ENCODE measurements at places on chromosomes 13 and 19. TPM values are rescaled to one million over a fixed set of nuclear protein-coding genes. Genes with fewer than 3 reads are reported as not detected.

DNA sequence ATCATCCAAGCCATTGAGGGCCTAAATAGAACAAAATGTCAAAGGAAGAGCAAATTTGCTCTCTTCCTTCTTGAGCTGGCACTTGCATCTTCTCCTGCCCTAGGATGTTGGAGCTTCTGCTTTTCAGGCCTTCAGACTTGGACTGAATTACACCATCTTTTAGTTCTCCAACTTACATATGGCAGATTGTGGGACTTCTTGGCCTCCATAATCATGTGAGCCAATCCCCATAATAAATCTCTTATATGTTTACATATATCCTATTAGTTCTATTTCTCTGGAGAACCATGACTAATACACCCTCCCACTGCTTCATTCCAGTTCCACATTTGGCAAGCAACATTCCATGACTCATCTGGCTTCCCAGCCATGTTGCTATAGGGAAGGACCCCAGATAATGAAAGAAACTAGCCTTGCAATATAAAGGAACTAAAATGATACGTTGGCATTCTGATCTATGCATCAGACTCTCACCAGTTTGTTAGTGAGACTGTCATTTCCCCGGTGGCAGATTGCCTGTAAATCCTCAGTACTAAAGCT is 11.0 kb upstream of the ACOD1 start:
- H3K4me3 ChIP-seq: no peak overlapping the region
- H3K4me1 ChIP-seq: no peaks in the 10 kb centered on the region
- no peak for DNase-seq
- H3K36me3 ChIP-seq: no peaks in the 10 kb centered on the region
- no peaks in the 10 kb centered on the region for H3K27me3 ChIP-seq

DNA sequence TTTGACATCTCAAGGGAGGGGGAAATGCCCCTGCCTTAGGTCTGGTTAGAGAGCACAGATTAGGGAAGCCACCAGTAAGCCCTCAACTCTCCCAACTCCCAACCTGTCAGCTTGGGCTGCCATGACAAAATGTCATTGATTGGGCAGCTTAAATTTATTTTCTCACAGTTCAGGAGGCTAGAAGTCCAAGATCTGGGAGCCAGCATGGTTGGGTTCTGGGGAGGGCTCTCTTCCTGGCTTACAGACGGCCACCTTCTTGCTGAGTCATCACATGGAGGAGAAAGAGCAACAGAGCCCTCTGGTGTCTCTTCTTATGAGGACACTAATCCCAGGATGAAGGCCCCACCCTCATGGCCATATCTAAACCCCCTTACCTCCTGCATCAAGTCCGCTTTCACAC is 24.2 kb downstream of the C19orf12 start:
- peaks cover 12% of the 10 kb centered on the region for H3K4me1 ChIP-seq
- H3K27ac ChIP-seq: no peak overlapping the region
- peak; percentile 67 for DNase-seq
- H3K4me3 ChIP-seq: no peak overlapping the region

DNA sequence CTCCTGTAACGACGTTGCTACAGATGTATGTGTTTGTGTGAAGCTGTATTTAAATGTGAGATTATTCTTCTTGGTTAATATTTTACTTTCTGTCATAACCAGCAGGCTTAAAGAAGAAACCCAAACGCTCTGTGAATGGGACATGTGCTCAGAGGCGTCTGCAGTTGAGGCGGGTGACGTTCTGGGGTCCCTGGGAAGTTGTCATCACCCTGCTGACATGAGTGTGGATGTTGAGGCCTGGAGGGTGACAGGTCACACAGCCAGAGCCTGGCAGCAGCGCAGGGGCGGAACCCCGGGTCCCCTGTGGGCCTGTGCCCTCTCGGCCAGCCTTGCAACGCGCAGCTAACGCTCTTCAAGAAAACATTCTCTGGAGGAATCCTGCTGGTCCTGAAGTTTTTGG is 16.6 kb downstream of the RASA3 start:
- no peak overlapping the region for H3K27ac ChIP-seq
- H3K36me3 ChIP-seq: peaks cover 39% of the 10 kb centered on the region
- DNase-seq: no peak
- H3K27me3 ChIP-seq: no peaks in the 10 kb centered on the region

DNA sequence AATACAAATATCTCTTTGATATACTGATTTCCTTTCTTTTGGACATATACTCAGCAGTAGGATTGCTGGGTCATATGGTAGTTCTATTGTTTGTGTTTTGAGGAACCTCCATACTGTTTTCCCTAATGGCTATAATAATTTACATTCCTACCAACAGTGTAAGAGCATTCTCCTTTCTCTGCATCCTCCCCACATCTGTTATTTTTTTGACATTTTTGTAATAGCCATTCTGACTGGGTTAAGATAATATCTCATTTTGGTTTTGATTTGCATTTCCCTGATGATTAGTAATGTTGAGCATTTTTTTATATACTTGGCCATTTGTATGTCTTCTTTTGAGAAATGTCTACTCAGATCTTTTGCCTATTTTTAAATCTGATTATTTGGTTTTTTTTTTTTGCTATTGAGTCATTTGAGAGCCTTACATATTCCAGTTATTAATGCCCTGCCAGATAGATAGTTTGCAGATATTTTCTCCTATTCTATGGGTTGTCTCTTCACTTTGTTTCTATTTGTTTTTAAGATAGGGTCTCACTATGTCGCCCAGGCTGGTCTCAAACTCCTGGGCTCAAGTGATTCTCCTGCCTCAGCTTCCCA is 95.7 kb downstream of the FNDC3A start:
- no peaks in the 10 kb centered on the region for H3K4me1 ChIP-seq
- H3K27ac ChIP-seq: no peak overlapping the region
- no peak for DNase-seq

DNA sequence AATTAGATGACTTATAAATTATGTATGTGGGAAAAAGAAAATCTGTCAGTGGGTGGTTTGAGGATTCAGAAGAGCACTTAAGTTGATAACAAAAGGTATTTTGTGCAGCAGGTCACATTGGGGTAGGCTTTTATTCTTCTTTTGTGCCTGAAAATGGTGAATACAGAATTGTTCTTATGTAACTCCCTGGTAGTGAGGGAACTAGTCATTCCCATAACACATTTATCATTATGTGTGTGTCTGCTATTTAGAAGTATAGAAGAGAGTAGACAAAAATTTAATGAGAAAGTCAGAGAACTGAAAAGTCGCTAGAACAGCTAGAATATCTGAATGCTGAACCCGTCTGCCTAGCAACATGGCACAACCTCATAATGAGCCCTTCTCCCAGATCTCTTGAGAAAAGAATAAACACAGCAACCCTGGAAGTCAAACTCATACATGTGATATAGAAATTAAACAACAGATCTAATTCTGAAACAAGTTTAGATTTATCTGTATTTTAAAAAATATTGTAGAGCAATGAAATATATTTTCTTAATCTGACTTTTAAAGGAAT is 111.8 kb upstream of the EDNRB start:
- H3K27ac ChIP-seq: no peak overlapping the region
- H3K4me1 ChIP-seq: no peaks in the 10 kb centered on the region
- H3K4me3 ChIP-seq: no peak overlapping the region

DNA sequence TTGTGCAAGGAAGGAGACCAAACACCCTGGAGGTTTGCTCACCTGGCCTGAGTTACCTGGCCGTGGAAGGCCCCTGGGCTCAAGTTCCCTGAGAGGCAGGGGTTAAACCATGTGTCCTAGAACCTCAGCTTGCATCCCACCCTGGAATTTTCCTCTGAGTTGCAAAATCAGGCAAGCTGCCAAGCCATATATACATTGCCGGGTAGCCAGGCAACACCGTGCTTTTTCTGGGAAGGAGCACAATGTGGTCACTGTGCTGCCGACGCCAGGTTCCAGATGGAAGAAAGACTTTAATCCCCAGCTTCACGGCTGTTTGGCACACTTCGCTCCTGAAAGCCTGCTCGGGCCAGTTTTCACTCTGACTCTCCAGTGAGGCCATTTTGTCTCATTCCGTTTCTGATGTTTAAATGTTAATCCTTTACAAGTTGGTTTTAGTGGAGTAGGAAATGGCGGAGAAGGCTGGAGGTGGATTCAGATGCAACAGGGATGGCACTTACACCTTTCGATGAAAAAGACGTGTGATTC is 60.1 kb upstream of the PEG3 start:
- no peaks in the 10 kb centered on the region for H3K4me1 ChIP-seq
- H3K36me3 ChIP-seq: no peaks in the 10 kb centered on the region
- no peaks in the 10 kb centered on the region for H3K27me3 ChIP-seq
- no peak for DNase-seq
- no peak overlapping the region for H3K27ac ChIP-seq
- H3K4me3 ChIP-seq: no peak overlapping the region

GRCh38 chr19:21674454-21674853 is 92.9 kb downstream of the ZNF100 start:
- H3K27me3 ChIP-seq: no peaks in the 10 kb centered on the region
- no peaks in the 10 kb centered on the region for H3K36me3 ChIP-seq
- H3K4me3 ChIP-seq: no peak overlapping the region
- no peak overlapping the region for H3K27ac ChIP-seq

DNA sequence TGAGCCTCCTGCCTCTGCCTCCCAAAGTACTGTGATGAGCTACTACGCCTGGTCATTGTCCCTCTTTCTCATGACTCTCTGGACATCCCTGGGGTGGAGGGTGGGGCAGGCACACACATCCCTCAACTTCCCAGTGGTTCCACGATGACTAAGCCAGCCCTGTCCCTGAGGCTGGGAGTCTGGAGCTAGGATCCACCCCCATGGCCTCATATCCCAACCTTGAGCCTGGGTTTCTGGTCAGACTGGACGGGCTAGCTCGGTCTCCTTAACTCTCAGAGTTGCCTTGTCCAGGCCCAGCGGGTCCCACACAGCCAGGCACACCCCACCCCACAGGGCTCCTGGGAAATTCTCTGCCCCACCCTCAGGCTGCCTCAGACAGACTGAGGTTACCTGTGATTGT is 19.6 kb downstream of the IER2 start:
- peak overlapping the region; percentile 87 for H3K27ac ChIP-seq
- H3K4me3 ChIP-seq: no peak overlapping the region
- H3K27me3 ChIP-seq: no peaks in the 10 kb centered on the region

- DNase-seq: no peak
- no peaks in the 10 kb centered on the region for H3K36me3 ChIP-seq
- no peak overlapping the region for H3K27ac ChIP-seq
Observed at GRCh38 chr19:35921012-35921411, 12.9 kb upstream of the TYROBP start.

- H3K36me3 ChIP-seq: no peaks in the 10 kb centered on the region
- H3K27me3 ChIP-seq: no peaks in the 10 kb centered on the region
- no peak overlapping the region for H3K4me3 ChIP-seq
- H3K4me1 ChIP-seq: no peaks in the 10 kb centered on the region
Observed at GRCh38 chr19:4042064-4042730, 24.5 kb downstream of the ZBTB7A start.

- no peaks in the 10 kb centered on the region for H3K27me3 ChIP-seq
- no peak overlapping the region for H3K4me3 ChIP-seq
- peaks cover 6% of the 10 kb centered on the region for H3K36me3 ChIP-seq
- no peak overlapping the region for H3K27ac ChIP-seq
- no peak for DNase-seq
- peaks cover 15% of the 10 kb centered on the region for H3K4me1 ChIP-seq
Observed at GRCh38 chr19:6394831-6395230, 1.9 kb upstream of the GTF2F1 start.

DNA sequence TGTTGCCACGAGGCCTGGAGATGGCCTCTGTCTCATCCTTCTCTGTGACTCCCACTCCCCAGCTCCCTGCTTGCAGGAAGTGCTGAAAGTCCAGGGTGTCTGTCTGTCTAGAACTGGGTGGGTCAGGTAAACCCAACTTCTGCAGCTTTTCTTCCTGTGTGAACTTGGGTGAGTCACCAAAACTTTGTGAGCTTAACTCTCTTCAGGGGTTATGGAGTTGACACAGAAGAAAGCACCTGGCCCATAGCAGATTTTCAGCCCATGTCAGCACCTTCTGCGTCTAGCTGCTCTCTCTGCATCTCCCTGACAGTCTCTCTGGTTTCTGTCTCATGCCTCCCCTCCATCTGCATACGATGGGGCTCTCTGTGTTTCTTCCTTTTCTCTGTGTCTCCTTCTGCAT is 4.2 kb upstream of the CACNG7 start:
- H3K4me3 ChIP-seq: no peak overlapping the region
- no peaks in the 10 kb centered on the region for H3K36me3 ChIP-seq

- DNase-seq: no peak
- no peak overlapping the region for H3K4me3 ChIP-seq
- H3K4me1 ChIP-seq: no peaks in the 10 kb centered on the region
- no peaks in the 10 kb centered on the region for H3K27me3 ChIP-seq
- H3K27ac ChIP-seq: no peak overlapping the region
Observed at GRCh38 chr19:823565-824121, 1.9 kb upstream of the PLPPR3 start.

DNA sequence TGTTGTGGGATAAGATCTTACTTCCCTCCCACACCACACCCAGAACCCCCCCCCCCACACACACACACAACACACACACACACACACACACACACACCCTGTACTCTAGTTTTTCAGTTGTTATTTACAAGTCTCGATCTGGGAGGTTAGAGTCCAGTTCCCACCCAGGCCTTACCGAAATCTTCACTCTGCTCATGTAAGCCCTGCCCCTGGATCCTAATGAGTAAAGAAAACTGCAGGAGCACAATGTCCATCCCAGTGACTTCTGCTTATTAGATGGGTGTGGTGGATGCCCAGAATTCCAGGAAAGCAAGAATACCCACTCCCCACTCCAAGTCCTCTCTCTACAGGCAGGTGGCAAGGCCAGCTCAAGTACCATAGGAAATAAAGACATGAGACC is 23.0 kb downstream of the STARD13 start:
- no peak overlapping the region for H3K27ac ChIP-seq
- no peaks in the 10 kb centered on the region for H3K36me3 ChIP-seq
- no peak overlapping the region for H3K4me3 ChIP-seq
- no peaks in the 10 kb centered on the region for H3K27me3 ChIP-seq
- DNase-seq: no peak

GRCh38 chr13:35630551-35631275 is 154.2 kb upstream of the MAB21L1 start:
- no peak overlapping the region for H3K27ac ChIP-seq
- H3K4me1 ChIP-seq: no peaks in the 10 kb centered on the region
- H3K27me3 ChIP-seq: no peaks in the 10 kb centered on the region
- no peak overlapping the region for H3K4me3 ChIP-seq

GRCh38 chr13:98510156-98510509 is 66.8 kb downstream of the STK24 start:
- H3K4me3 ChIP-seq: no peak overlapping the region
- H3K27me3 ChIP-seq: no peaks in the 10 kb centered on the region
- no peaks in the 10 kb centered on the region for H3K36me3 ChIP-seq
- peak overlapping the region; percentile 36 for H3K27ac ChIP-seq

DNA sequence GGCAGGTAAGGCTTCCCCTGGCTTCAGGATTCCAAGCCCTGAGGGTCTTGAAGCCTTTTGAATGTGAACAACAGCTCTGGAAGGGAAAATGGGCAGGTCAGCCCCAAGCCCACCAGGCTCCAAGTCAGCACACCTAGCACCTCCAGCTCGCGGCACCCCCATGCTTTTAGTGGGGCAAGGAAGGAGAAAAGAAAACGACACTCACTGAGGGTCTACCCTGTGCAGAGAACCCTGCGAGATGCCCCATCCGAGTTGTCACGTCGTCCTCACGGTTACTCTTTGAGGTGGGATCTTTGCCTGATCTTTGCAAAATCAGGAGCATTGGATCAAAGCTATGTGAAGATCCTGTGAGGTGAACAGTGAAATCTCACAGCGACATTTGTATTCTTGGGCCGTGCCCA is 5.7 kb upstream of the F10 start:
- DNase-seq: no peak
- no peaks in the 10 kb centered on the region for H3K4me1 ChIP-seq
- H3K27ac ChIP-seq: no peak overlapping the region
- H3K27me3 ChIP-seq: no peaks in the 10 kb centered on the region
- no peak overlapping the region for H3K4me3 ChIP-seq
- H3K36me3 ChIP-seq: no peaks in the 10 kb centered on the region

NKPD1 gene
- 1.2 TPM for total RNA-seq

SBK2 gene
- total RNA-seq: not detected

NANOS3 gene
- total RNA-seq: not detected

C13orf42 gene
- not detected for total RNA-seq

OR7G2 gene
- not detected for total RNA-seq

LRCH1 gene
- total RNA-seq: 19.1 TPM

TTYH1 gene
- not detected for total RNA-seq
